B cell (primary cell): ENCODE measurements at places on chromosomes 13 and 19. TPM values are rescaled to one million over a fixed set of nuclear protein-coding genes. Genes with fewer than 3 reads are reported as not detected.

KCTD12 gene
- total RNA-seq, result 6.2 TPM in 2 replicates

SPRED3 gene
- 1.1 and 1.2 TPM in 2 replicates for total RNA-seq

TRIP10 gene
- total RNA-seq, result 42.7 and 53.3 TPM in 2 replicates

ADM5 gene
- total RNA-seq, result 5.6 and 8.8 TPM in 2 replicates

ZNF83 gene
- total RNA-seq, result 92.3 and 93.3 TPM in 2 replicates

RAD23A gene
- 89.0 and 100 TPM in 2 replicates for total RNA-seq

USHBP1 gene
- total RNA-seq, result 0.12 and 0.39 TPM in 2 replicates

IGLON5 gene
- not detected in 2 replicates for total RNA-seq

ACTMAP gene
- total RNA-seq, result 9.8 and 10.2 TPM in 2 replicates

RUBCNL gene
- 370 and 392 TPM in 2 replicates for total RNA-seq

GADD45GIP1 gene
- 11.7 and 12.6 TPM in 2 replicates for total RNA-seq

ZNF350 gene
- total RNA-seq, result 50.2 and 53.0 TPM in 2 replicates

UGGT2 gene
- total RNA-seq, result 5.1 and 6.7 TPM in 2 replicates

SAMD4B gene
- 90.0 and 96.1 TPM in 2 replicates for total RNA-seq

CEBPG gene
- 23.4 and 24.2 TPM in 2 replicates for total RNA-seq

ZGLP1 gene
- total RNA-seq, result 6.4 and 7.4 TPM in 2 replicates

TEAD2 gene
- 12.0 and 13.4 TPM in 2 replicates for total RNA-seq

CALR3 gene
- total RNA-seq, result 0.44 TPM in 1 of 2 replicates, not detected in the other

CAPN12 gene
- total RNA-seq, result 28.6 TPM in 2 replicates

NAA16 gene
- 32.5 and 33.5 TPM in 2 replicates for total RNA-seq

ADGRE3 gene
- 0.17 TPM in 1 of 2 replicates, not detected in the other for total RNA-seq

UQCRFS1 gene
- total RNA-seq, result 15.2 and 15.6 TPM in 2 replicates

UBE2L5 gene
- 0.57 and 0.58 TPM in 2 replicates for total RNA-seq

TCF3 gene
- 263 and 278 TPM in 2 replicates for total RNA-seq

DENND1C gene
- 117 and 119 TPM in 2 replicates for total RNA-seq

ZNF846 gene
- 18.2 and 24.5 TPM in 2 replicates for total RNA-seq

CSNK1G2 gene
- 153 and 154 TPM in 2 replicates for total RNA-seq

LMTK3 gene
- 1.6 and 1.9 TPM in 2 replicates for total RNA-seq

FLT3LG gene
- 27.8 and 31.0 TPM in 2 replicates for total RNA-seq

IGFL2 gene
- not detected in 2 replicates for total RNA-seq

ZNF547 gene
- total RNA-seq, result 9.7 and 9.9 TPM in 2 replicates

PNMA8B gene
- 0.32 TPM in 1 of 2 replicates, not detected in the other for total RNA-seq

TJP3 gene
- 2.0 and 2.9 TPM in 2 replicates for total RNA-seq

ZNF285 gene
- 7.6 and 7.9 TPM in 2 replicates for total RNA-seq

GALP gene
- total RNA-seq, result not detected in 2 replicates

C5AR1 gene
- 1.9 and 4.9 TPM in 2 replicates for total RNA-seq

CGB2 gene
- not detected in 2 replicates for total RNA-seq

ZNF560 gene
- not detected in 2 replicates for total RNA-seq

SIGLEC9 gene
- total RNA-seq, result not detected in 2 replicates

TPTE2 gene
- total RNA-seq, result not detected in 2 replicates

LIM2 gene
- total RNA-seq, result not detected in 2 replicates

NKG7 gene
- 1.9 and 2.6 TPM in 2 replicates for total RNA-seq

KIR2DL3 gene
- not detected in 2 replicates for total RNA-seq

ZNF229 gene
- total RNA-seq, result 6.2 and 6.7 TPM in 2 replicates

MARK4 gene
- 36.2 and 37.6 TPM in 2 replicates for total RNA-seq

CEACAM8 gene
- not detected in 2 replicates for total RNA-seq

ABHD17A gene
- total RNA-seq, result 58.1 and 63.1 TPM in 2 replicates
